ENCODE measurements at places on chromosomes 7 and 10. TPM values are rescaled to one million over a fixed set of nuclear protein-coding genes. Genes with fewer than 3 reads are reported as not detected.

The NPTX2 gene
- total RNA-seq: 4.8 TPM

The CYP2C9 gene
- total RNA-seq: 0.29 TPM

The TMEM178B gene
- total RNA-seq: 4.1 TPM

The EFCAB10 gene
- not detected for total RNA-seq

The SPDYE16 gene
- total RNA-seq: not detected

The PDE6C gene
- not detected for total RNA-seq

The TMEM72 gene
- total RNA-seq: not detected

The CLRN3 gene
- not detected for total RNA-seq

The GOLGA7B gene
- total RNA-seq: 3.1 TPM

The FBXL13 gene
- 1.4 TPM for total RNA-seq

The SFTPA2 gene
- not detected for total RNA-seq

DNA sequence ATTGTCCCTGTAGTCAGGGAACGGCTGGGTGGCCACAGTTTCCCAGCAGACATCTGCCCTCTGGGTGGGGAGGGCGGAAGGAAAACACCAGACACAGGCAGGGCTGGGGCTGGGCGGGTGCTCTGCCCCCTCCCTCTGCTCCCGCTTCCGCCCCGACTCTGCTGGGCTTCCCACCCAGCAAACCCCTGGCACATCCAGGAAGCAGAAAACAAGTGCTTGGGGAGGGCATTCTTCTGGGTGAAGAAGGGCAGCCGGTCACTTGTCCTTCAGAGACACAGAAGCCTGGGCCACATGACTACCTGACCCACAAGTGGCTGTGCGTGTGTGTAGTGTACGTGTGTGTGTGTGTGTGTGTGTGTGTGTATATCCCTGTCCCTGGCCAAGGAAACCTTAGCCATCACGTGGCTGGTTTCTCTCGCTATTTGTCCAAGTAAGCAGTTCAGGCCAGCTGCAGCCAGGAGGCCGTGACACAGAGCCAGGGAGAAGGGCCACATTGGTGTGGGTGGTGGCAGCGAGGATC, 77.9 kb downstream of the ZMIZ1 start:
- DNase-seq: no peak

DNA sequence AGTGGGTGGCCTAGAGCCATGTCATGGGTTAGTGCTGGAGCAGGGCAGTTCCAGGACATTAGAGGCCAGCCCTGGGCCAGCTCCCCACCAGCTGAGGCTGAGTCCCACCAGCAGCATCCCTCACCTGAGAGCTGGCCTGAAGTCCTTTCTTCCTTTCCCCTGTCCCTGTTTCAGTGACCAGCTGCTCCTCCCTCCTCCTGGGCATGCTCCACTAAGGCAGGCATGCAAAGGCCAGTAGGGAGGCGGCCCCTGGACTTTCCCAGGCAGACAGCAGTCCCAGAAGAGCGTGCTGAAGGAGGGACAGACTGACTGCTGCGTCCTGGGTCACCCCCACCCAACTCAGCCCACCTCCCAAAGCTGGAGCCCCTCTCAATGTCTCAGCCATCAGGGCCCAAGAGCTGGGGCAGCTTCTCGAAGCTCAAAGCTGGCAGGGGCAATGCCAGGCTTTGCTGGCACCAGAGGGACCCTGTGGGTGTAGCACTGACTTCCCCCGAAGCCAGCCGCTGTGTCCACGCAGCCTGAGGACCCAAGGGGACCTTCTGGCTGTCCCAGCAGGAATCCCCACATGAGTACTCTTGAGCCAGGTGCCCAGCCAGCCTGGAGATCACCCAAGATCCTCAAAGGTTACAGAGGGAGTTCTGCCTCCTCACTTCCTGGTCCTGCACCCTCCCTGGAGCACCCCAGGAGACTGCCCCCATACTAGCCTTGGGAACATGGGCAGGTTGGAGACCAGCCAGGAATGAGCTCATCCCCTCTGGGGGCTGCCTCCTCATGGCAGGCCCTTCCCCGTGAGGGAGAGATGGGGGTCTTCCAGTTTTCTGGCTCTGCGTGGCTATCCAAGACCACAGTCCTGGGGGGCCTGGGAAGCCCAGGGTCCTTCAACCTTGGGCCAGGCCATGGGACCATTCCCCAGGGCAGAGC, 35.2 kb upstream of the RET start:
- no peak for DNase-seq

GRCh38 chr7:4689668-4690067, 7.6 kb downstream of the FOXK1 start:
- no peak for DNase-seq

- DNase-seq: no peak
Measured at GRCh38 chr7:82595176-82595575, 151.6 kb upstream of the CACNA2D1 start.

GRCh38 chr7:1096156-1097119, 8.5 kb downstream of the GPER1 start:
- DNase-seq: no peak

DNA sequence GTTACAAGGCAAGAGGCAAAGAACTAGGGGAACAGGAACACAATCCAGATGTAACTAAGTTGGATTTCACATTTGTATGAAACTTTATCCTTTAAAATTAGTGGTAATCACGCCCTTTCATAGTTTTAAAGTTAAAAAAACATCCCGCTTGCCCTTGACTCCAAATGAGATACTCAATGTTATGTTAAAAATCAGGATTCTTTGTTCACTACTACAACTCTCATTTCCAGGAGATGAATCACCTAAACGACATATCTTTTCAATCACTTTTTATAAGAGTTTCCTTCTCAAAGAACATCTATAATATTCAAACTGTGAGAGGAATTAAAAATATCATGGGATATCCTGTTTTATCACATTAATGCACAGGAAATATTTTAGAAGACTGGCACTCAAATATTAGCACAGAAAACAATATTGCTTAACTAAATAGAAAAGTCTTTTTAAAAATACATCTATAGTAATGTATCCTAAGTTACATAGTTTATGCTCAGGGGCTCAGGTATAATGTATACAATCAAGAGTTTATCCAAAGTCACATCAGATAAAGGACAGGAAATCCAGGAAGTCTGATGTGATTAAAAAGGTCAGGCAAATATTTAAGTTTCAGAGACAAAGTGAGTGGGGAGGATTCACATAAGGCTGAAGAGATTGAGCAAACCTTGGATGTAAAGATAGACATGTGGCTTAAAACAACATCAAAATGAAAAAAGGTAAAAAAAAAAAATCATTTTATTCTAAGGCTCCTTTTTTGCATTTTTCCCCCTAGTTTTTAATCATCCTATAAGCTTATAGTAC, 41.9 kb downstream of the CADPS2 start:
- DNase-seq: no peak

DNA sequence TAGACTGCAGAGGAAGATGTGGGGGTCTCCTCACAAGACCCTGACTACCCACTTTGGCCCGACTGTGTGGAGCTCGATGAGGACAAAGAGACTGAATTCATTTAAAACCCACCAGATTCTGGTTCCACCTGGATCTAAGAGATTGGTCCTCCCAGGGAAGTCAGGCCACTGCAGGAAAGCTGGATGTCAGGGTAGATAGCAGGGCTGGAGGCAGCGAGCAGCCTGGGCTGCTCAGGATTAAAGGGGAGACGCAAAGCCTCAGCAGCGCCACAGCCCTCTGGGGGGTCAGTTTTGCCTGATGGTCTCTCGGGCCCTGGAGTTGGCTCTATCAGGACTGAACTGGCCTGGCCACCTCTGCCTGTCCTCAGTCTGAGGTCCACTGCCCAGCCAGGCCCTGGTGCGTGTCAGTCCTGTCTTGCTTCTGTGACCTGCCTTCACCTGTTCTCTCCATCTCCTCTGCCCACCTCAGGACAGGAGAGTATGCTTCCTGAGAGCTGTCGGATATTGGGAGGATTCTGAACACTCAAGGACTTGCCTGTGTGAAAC, 12.2 kb upstream of the KLRG2 start:
- DNase-seq: no peak

- DNase-seq: no peak
Measured at GRCh38 chr10:119217991-119218490, 10.7 kb downstream of the GRK5 start.

GRCh38 chr7:143885951-143886350, 16.0 kb downstream of the TCAF1 start:
- no peak for DNase-seq

- peak; percentile 24 for DNase-seq
Measured at GRCh38 chr10:59830601-59831259, 75.6 kb downstream of the CCDC6 start.

DNA sequence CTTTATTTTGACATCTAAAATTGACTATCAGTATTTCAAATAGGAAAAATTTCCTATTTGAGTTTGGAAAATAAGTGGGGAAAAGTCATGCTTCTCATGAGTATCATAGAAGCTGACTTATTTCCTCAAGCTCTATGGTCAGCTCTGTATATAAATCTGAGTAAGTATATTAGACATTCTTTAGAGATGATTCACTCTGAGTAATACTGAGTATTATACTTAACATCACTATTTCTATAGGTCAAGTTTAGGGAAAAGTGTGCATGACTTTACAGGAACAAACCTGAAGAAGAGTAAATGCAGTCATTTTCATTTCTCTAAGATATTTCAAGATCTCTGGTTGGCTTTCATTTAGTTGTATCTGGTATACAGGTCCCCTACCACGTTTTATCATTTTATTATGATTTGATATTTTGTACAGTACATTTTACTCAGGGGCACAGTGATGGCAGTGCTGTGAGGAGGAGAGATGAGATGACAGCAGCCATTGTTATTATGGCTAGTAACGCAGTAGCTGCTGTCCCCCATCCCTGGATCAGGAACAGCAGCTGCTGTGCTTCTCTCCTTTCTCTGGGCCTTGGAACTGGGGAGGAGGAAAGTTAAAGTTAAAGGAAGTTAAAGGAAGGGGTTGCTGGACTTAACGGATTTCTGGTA, 15.2 kb downstream of the SND1 start:
- peak; percentile 60 for DNase-seq

GRCh38 chr10:90031776-90032175, 330.4 kb downstream of the KIF20B start:
- peak; percentile 25 for DNase-seq

GRCh38 chr10:118405928-118406327, 63.8 kb upstream of the FAM204A start:
- no peak for DNase-seq

- peak; percentile 15 for DNase-seq
Measured at GRCh38 chr7:6495597-6496262, 48.0 kb upstream of the DAGLB start.

GRCh38 chr7:152103066-152103465, 77.6 kb downstream of the GALNT11 start:
- DNase-seq: no peak

GRCh38 chr7:116968631-116969030, 15.3 kb downstream of the ST7 start:
- DNase-seq: no peak

- DNase-seq: peak; percentile 31
Measured at GRCh38 chr7:38179776-38180226, 1.8 kb downstream of the STARD3NL start.

- DNase-seq: no peak
Measured at GRCh38 chr10:29993319-29993915, 66.0 kb downstream of the JCAD start.

DNA sequence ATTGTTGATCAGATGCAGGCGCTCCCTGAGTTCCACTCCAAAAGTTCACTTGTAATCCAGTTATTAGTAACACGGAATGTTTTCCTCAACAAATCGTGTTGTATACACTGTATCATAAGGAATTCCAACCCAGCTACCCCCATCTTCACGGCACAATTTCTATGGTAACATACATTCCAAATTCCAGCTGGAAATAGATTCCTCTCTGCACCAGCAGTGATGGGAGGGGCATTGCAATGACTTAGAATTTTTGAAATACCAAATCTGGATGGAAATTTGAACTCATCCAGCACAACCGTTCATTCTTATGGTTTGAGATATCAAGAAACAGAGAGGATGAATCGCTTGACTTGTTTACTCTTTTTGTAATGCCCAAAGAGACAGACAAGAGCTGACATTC, 38.9 kb upstream of the RHEB start:
- no peak for DNase-seq

DNA sequence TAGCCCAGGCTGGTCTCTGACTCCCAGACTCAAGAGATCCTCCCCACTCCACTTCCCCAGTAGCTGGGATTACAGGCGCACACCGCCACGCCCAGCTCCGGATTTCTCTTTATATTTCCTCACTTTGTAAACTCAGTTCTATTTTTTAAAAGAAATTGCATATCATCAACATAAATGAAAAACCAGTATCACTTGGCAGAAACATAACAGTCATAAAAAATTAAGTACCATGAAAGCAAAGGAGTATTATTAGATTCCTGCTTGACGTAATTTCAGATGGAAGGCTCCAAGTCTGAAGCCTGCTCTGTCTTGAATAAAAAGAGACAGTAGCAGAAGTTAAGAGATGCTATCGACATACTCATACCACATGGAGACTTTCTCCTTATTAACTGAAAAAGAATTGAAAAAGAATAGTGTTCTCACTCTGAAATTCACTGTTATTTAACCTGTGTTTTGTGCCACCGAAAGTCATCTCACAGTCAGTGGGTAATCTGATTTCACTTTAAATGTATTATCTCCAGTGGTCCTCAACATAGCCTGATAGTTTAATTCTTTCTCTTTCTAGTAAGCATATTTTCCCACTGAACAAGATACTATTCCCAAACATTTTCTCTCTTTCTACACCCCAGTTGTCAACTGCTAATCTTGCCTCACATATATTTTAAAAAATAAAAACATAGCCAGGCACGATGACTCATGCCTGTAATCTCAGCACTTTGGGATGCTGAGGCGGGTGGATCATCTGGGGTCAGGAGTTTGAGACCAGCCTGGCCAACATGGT, 40.3 kb upstream of the ADRB1 start:
- DNase-seq: no peak

- no peak for DNase-seq
Measured at GRCh38 chr10:122931088-122931906, 20.9 kb downstream of the FAM24A start.

DNA sequence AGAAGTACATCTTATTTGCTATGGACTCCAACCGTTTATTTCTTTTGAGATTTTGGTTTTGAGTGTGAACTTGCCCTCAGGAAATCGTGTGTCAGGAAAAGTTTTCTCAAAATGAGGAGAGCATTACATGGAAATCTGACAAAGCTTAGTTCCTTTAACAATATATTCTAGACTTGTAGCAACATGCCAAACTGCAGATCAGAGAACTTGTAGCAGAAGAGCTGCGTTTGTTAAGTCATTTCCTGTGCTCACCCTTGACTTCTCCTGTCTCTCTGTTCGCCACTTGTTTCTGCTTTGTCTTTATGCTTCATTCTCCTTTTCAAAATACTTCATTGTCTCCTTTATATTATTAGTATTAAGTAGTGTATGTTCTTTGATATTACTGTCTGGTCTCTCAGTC, 116.6 kb upstream of the FOXP2 start:
- DNase-seq: no peak

GRCh38 chr10:49620841-49621378, 7.1 kb downstream of the CHAT start:
- no peak for DNase-seq

DNA sequence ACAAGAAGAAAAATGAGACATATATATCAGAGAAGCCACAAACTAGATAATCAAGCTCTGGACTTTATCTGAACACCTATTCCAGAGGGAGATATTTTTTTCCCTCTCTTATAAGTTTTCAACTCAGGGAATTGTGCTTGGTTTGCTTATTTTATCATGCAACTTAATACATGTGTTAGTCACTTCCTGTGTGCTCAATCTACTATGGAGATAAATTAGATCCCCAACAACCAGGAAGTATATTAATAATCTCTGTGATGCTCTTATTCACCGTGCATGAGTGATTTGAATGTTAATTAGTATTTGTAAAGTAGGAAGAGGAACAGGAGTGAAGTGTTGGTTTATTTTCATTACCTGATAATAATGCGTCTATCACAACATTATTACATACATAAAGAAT, 38.8 kb upstream of the ZNF365 start:
- DNase-seq: peak; percentile 20
